NCI-H1436 treated with DMSO at 0.1 percent for 48 hours (cell line): ENCODE measurements at places on chromosomes 2 and 18.

DNA sequence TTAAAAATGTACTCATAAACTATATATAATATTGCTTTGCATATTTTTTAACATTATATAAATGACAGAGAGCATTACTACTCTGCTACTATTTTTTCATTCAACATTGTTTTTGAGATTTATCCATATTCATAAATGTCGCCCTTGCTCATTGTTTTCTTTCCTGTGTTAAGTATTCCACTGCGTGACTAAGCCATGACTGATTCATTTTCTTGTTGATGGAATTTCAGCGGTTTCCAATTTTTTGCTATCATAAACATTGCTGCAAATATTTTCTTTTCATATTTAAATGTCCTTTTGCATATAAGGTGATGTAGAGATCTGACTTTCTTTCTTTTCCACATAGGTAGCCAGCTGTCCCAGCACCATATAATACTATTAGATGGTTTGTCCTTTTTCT is 57.6 kb downstream of the SFXN5 start:
- DNase-seq, result no peak

GRCh38 chr18:78769502-78770105 is 210.0 kb upstream of the SALL3 start:
- DNase-seq, result no peak

GRCh38 chr2:3620834-3621233 is 25.9 kb downstream of the COLEC11 start:
- no peak for DNase-seq

DNA sequence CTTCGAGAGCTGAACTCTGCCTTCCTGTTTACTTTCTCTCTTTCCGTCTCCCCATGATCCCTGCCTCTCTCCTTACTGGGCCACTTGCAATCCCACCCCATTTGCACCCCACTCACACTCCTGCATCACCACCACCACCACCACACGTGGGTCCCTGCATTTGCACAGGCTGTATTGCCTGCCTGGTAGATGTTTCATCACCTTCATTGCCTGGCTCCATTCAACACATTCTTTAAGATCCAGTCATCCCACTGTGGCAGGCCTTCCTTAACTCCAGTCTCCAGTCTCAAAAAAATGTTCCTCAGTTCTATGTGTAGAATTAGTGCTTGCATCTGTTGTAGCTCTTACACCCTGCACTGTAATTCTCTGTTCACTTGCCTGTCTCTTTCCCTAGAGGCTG is 13.9 kb downstream of the NOSTRIN start:
- no peak for DNase-seq

GRCh38 chr18:69233465-69234054 is 167.1 kb upstream of the DOK6 start:
- DNase-seq, result no peak

DNA sequence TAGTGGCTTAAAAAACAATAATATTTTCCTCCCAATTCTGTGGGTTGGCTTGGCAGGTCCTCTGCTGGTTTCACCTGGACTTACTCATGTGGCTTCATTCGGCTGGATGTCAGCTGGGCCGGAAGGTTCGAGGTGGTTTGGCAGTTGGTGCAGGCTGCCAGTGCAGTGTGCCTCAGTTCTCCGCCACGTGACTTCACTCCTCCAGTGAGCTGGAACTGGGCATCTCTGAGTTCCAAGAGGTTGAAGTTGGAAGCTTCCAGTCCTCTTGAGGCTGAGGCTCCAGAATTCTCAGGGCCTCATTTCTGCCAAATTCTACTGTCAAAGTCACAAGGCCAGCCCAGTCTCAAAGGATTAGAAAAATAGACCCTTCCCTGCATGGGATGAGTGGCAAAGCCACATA is 83.4 kb upstream of the B3GNT7 start:
- no peak for DNase-seq

GRCh38 chr2:17538844-17539554 is 1.5 kb upstream of the VSNL1 start:
- no peak for DNase-seq

DNA sequence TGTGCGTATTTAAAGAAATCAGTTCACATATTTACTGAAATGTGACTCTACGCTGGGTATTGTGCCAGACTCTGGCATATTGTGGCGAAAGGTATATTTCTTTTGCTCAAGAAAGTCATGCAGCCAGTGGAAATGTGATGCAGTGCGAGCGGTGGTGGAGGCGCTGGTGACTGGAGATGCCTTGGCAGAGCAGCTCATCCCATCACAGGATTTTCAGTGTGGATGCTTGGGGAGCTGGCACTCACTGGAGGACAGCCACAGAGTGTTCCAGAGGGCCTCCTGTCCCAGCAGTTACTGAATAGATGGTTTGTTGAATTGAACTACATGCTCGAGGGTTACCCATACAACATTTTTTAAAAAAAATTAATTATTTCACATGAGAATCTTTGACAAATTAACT is 117.6 kb downstream of the ZNF407 start:
- DNase-seq, result no peak

- DNase-seq, result no peak
Observed at GRCh38 chr2:216739035-216739434, 43.7 kb upstream of the IGFBP5 start.

DNA sequence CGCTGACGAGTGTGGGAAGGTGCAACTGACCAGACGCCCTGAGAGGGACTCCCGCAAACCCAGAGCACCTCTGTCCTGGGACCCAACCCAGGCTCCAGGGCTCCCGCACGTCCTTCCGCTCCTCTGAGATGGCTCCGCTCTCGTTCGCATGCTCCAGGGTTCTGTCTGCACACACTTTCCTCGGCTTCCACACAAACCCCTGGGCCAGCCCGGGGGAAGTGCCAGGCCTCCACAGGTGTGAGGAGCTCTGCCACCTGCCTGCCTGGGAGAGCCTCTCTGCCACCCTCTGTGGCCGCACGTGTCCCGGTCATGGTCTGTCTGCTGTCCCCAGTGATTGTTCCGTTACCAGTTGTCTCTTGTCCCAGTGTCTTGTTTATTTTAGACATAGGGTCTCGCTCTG is 222.9 kb downstream of the HDAC4 start:
- no peak for DNase-seq

DNA sequence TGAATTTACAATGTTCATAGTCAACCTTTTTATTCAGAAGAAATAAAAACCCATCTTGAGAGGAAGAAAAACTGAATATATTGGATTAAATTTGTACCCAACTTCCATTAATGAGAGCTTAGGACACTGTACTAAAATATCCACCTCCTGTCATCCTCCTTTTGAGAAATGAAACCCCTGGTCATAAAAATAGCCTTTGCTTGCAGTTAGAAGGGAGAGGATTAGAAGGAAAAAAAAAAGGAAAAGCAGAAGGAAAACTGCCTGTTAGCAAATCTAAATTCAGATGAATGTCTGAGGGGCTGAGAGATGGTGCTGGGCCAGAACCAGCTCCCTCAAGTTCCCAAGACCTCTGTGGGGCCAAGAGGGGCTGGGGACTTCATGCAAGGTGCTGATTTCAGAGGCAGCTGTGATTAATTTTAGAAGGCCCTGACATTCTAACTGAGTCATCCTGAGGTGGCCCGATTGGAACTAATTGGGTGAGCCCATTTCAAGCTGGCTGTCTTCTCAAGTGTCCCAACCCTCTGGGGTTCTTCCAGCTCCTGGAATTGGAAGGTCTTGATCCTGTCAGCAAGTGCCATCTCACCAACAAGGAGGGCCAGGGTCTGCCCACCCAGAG is 38.4 kb upstream of the BIN1 start:
- no peak for DNase-seq
